ENCODE measurements at places on chromosomes 6 and 20.

GRCh38 chr6:63817492-63818050, 182.0 kb downstream of the PHF3 start:
- H3K27ac ChIP-seq: no peak overlapping the region
- no peaks in the 10 kb centered on the region for H3K27me3 ChIP-seq
- no peak overlapping the region for H3K4me3 ChIP-seq
- no peak for DNase-seq

GRCh38 chr6:41579088-41579610, 33.0 kb downstream of the FOXP4 start:
- no peak overlapping the region for H3K27ac ChIP-seq
- H3K4me3 ChIP-seq: no peak overlapping the region
- no peak for DNase-seq
- H3K36me3 ChIP-seq: no peaks in the 10 kb centered on the region

DNA sequence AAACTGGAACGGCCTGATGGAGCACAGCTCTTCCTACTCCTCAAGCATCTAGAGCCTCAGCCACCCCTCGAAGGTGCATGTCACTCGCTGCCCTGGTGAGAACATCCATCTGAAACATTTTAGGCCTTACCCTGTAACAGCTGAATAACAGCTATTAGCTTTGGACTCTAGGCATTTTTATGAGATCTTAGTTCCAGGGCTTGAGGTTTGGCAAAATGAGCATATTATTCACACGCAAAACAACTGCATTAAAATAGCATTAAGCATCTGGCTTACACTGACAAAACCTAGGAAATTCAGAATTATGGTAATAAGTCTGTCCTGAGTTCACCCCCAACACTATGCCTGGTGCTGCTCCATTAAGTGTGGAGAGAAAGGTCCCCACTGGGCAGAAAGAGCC, 56.1 kb downstream of the ADAT2 start:
- no peak overlapping the region for H3K4me3 ChIP-seq
- no peaks in the 10 kb centered on the region for H3K27me3 ChIP-seq
- peaks cover 35% of the 10 kb centered on the region for H3K4me1 ChIP-seq

- no peak for DNase-seq
- no peaks in the 10 kb centered on the region for H3K36me3 ChIP-seq
- H3K4me1 ChIP-seq: no peaks in the 10 kb centered on the region
- H3K27me3 ChIP-seq: peaks cover 2% of the 10 kb centered on the region
- no peak overlapping the region for H3K27ac ChIP-seq
Measured at GRCh38 chr6:167993169-167993568, 4.3 kb upstream of the KIF25 start.

- H3K4me1 ChIP-seq: no peaks in the 10 kb centered on the region
- H3K4me3 ChIP-seq: no peak overlapping the region
- H3K27ac ChIP-seq: no peak overlapping the region
Measured at GRCh38 chr6:5081955-5082354, 3.2 kb upstream of the PPP1R3G start.

- H3K27ac ChIP-seq: peak overlapping the region; percentile 61
- DNase-seq: peak; percentile 77
- no peaks in the 10 kb centered on the region for H3K36me3 ChIP-seq
- H3K4me3 ChIP-seq: peak overlapping the region; percentile 96
- H3K4me1 ChIP-seq: peaks cover 18% of the 10 kb centered on the region
- peaks cover 34% of the 10 kb centered on the region for H3K27me3 ChIP-seq
Measured at GRCh38 chr6:166627875-166628801, 1.1 kb upstream of the RPS6KA2 start.

DNA sequence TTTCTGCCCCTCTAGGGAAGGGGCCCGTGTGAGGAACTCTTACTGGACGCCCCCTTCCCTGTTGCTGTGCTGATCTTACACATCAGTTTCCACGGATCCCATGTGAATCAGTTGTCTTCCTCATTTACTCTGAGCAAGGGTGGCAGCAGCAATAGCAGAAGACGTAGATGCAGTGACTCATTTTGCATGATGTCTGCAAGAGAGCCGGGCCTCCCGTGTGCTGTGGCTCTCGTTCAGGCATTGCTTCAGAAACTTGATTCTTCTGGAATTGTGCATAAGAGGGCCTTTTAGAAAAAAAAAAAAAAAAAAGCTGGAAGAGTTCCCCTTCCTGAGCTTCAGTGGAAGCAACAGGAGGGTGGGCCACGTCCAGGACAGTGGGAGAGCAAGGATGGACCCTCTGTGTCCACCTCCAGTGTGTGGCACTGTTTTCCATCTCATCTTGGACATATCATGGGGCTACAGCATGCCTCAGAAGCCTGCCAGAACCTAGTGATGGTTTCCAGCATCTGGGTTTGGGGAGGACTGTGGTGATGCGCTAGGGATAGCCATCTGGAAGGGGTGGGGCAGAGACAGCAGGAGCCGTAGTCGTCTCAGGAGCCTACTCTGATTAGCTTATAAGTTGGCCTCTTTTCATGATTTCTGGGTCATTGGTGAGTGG, 62.1 kb downstream of the FOXO3 start:
- H3K4me3 ChIP-seq: no peak overlapping the region
- no peaks in the 10 kb centered on the region for H3K27me3 ChIP-seq
- H3K36me3 ChIP-seq: no peaks in the 10 kb centered on the region

DNA sequence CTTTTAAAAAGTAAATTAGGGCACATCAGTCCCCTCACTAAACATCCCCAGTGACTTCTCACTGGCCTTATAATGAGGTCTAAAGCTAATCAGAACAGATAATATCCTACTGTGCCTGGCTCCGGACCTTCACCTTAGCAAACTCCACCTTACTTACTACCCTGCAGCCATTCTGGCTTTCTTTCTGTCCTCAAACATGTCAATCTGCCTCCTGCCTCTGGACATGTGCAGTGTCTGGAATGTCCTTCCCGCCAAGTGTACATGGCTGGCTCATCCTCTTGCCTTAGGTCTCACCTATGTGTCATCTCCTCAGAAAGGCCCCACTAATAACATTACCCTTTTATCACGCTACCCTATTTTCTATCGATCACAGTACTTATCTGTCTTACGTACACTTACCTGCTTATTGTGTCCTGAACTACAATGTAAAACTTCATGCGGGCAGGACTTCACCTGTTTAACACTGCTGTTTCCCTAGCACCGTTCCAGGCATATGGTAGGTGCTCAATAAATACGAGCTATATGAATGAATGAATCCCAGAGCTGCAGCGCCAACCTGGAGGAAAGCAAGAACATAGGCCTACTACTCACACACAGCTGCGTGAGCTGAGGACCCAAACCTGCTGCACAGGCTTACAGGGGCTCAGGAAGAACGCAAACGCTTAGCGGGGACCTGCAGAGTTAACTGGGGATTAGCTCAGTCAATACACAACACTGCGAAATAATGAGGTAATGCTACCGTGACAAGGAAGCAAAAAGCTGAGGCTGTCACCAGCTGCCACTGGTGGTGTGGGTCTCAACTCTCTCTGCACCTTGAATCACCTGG, 991 bp downstream of the UQCC2 start:
- peaks cover 16% of the 10 kb centered on the region for H3K36me3 ChIP-seq
- H3K4me3 ChIP-seq: peak overlapping the region; percentile 96
- no peaks in the 10 kb centered on the region for H3K27me3 ChIP-seq
- DNase-seq: no peak
- peaks cover 22% of the 10 kb centered on the region for H3K4me1 ChIP-seq
- H3K27ac ChIP-seq: peak overlapping the region; percentile 99

- no peak overlapping the region for H3K4me3 ChIP-seq
- DNase-seq: no peak
- no peaks in the 10 kb centered on the region for H3K27me3 ChIP-seq
- H3K27ac ChIP-seq: no peak overlapping the region
Measured at GRCh38 chr6:140283197-140283596, 908.7 kb upstream of the CITED2 start.

GRCh38 chr20:51085769-51086168, 62.9 kb upstream of the KCNG1 start:
- H3K27me3 ChIP-seq: peaks cover 42% of the 10 kb centered on the region
- no peak overlapping the region for H3K4me3 ChIP-seq
- H3K27ac ChIP-seq: no peak overlapping the region
- peaks cover under 1% of the 10 kb centered on the region for H3K4me1 ChIP-seq
- no peaks in the 10 kb centered on the region for H3K36me3 ChIP-seq

DNA sequence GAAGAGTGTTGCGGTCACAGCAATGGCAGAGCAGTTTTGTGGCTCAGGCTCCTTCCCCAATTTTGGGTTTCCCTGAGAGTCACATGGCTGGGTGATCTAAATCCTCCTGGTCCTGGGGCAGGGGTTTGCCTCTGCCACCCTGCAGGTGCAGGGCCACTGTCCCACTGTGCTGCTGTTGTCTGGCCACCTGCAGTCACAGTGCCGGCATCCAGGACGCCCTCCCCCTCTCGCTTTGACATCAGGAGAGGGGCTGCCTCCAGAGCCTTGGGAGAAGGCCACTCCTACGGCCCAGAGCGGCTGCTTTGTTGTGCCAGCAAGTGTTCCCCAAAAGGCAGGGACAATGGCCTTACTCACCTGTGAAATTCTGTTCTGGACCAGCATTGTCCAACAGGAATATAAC, 449.0 kb downstream of the QKI start:
- no peak for DNase-seq
- no peak overlapping the region for H3K4me3 ChIP-seq
- peaks cover 11% of the 10 kb centered on the region for H3K4me1 ChIP-seq
- H3K27me3 ChIP-seq: peaks cover 15% of the 10 kb centered on the region
- no peaks in the 10 kb centered on the region for H3K36me3 ChIP-seq

DNA sequence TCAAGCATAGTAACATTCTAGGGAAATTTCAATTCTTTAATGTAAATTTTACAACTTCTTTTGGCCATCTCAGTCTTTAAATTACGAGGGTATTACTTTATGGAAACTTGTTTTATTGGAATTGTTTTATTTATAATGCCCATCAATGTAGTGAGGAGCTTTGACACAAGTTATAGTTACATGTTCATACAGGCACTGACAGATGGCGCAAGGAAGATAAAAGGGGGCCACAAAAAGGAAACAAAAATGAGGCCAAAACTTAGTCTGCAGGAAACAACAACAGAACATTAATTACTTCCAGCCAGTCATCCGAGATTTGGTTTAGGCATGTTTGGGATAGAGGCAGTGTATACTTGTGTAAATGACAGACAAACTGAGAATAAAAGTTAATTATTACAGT, 18.3 kb downstream of the SESN1 start:
- DNase-seq: no peak
- no peak overlapping the region for H3K4me3 ChIP-seq
- no peaks in the 10 kb centered on the region for H3K27me3 ChIP-seq
- H3K27ac ChIP-seq: no peak overlapping the region
- peaks cover 13% of the 10 kb centered on the region for H3K4me1 ChIP-seq

DNA sequence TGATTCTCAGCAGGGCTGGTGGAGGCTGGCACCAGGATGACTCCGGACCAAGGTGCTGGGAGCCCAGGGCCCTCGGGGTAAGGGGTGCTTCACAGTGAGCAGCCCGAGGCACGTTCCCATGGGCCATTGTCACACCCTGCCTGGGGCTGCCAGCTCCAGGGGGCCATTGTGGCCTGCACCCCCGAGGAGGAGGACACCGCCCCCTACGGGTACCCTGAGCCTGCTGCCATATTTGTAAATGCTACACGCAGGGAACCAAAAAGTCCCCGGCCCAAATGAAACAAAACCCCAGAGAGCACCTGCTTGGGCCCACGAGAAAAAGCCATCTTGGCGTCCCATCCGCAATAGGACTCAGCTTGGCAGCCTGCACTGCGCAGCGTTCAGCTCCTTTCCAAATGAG, 64.7 kb upstream of the GATA5 start:
- no peaks in the 10 kb centered on the region for H3K4me1 ChIP-seq
- H3K27ac ChIP-seq: no peak overlapping the region
- DNase-seq: no peak
- H3K4me3 ChIP-seq: no peak overlapping the region
- H3K27me3 ChIP-seq: no peaks in the 10 kb centered on the region
- H3K36me3 ChIP-seq: no peaks in the 10 kb centered on the region

GRCh38 chr6:73671911-73672685, 18.3 kb upstream of the SLC17A5 start:
- DNase-seq: no peak
- H3K4me3 ChIP-seq: no peak overlapping the region
- H3K27ac ChIP-seq: no peak overlapping the region
- H3K36me3 ChIP-seq: no peaks in the 10 kb centered on the region
- peaks cover 4% of the 10 kb centered on the region for H3K4me1 ChIP-seq
- H3K27me3 ChIP-seq: peaks cover 12% of the 10 kb centered on the region

DNA sequence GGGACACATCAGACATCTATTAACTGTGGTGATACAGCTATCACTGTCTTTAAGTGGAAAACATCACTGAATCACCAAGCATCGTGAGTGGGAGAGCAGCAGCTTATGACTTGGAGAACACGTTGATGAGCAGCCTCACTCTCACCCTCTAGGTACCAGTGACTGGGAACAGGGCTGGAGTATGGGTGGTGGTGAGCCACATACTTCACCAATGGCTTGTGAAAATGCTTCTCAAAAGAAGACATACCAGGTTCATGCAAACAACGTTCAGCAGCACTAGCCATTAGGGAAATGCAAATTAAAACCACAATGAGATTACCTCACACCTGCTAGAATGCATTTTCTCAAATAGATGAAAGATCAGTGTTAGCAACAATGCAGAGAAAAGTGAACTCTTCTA, 25.3 kb downstream of the SNX5 start:
- peak overlapping the region; percentile 62 for H3K27ac ChIP-seq
- H3K4me1 ChIP-seq: peaks cover 17% of the 10 kb centered on the region
- H3K27me3 ChIP-seq: no peaks in the 10 kb centered on the region
- DNase-seq: no peak

DNA sequence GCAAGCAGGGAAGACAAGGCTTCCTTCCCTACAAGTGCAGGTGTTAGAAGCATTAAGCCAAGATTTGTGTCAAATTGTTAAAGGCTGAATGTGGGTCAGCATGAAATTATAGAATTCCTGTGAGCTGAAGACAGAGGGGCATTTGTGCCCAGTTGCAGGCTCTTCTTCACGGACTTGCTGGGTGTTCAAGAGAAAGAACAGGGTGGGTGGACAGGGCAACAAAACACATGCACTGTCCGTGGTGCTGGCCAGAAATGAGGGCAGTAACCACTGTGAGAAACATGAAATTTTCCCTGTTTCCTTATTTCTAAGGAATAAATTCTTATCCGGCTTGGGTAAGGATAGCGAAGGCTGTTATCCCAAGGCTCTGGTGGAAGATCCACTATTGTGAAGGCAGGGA, 579.5 kb upstream of the HTR1E start:
- no peaks in the 10 kb centered on the region for H3K27me3 ChIP-seq
- H3K27ac ChIP-seq: no peak overlapping the region
- no peaks in the 10 kb centered on the region for H3K36me3 ChIP-seq
- no peak for DNase-seq

DNA sequence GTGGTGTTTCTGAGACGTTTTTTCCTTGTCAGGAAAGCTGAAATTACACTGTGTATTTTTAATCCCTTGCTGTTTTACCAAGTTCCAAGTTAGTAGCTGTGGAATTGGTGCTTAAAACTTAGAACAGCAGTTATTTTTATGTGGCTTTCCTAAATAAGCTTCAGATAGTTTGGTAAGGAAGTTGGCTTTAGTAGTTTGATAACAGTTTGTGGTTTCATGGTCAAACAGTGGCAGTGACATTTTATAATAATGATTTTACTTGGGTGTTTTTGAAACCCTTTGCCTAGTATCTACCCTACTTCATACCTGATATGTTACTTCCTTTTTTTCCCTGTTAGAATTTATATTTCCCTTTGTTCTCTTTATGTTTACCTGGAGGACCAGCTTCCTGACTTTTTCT, 164.9 kb downstream of the JARID2 start:
- no peaks in the 10 kb centered on the region for H3K27me3 ChIP-seq
- peaks cover 7% of the 10 kb centered on the region for H3K36me3 ChIP-seq
- DNase-seq: no peak
- H3K4me3 ChIP-seq: peak overlapping the region; percentile 65

Measured in natural killer cell treated with Interleukin-12 subunit alpha and Interleukin-12 subunit beta and Interleukin-15 and Interleukin-18, amount 100 ng/mL, for 72 hours (primary cell).